Motor neuron (in vitro differentiated cells): ENCODE measurements at places on chromosomes 7 and 10.

DNA sequence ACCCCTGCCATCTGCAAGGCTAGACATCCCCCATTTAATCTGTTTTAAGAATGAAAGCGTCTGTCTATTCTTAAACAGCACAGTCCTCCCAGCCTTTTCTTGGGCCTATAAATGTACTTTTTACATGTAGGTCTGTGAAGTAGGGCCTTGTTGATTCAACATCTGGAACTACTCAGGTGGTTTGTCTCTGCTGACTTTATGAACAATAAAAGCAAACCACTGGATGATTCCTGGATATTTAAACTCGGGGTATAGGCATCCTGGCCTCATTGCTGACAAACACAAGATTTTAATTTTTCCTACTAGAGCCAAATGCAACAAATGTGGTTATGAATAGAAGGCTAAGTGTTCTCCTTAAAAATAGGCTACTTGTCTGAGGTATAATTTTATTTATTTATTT is 198.3 kb downstream of the WDR11 start:
- ATAC-seq: no peak

DNA sequence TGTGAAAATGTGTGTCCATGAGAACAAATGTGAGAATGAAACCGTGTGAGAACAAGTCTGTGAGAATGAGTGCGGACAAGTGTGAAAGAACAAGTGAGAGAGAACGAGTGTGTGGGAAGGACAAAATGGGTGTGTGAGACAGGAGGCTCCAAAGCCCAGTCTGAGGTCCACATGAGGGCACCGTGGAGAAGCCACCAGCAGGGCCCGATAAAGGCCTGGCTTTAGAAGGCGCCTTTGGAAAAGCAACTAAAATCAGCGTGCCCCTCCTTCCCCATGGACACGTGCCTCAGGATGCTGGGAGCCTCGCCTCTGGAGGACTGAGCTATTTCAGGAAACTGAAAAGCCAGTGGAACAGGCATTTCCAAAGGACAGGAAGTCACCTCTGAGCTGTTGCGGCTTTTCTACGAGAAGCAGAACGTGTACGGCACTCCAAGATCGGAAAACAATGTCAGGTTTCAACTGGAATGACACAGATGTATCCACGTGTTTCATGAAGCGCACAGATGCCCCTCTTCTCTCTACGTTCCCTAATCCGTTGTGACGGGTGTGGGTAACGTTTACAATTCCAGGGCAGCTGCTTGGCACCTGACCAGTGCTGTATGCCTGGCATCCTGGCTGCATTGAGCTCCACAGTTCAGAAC is 46.4 kb downstream of the ESYT2 start:
- peak; percentile 95 for ATAC-seq

- no peak for ATAC-seq
Observed at GRCh38 chr7:52463341-52463740, 572.1 kb upstream of the POM121L12 start.

- ATAC-seq: peak; percentile 48
Observed at GRCh38 chr7:133854739-133855138, 272.4 kb upstream of the LRGUK start.

DNA sequence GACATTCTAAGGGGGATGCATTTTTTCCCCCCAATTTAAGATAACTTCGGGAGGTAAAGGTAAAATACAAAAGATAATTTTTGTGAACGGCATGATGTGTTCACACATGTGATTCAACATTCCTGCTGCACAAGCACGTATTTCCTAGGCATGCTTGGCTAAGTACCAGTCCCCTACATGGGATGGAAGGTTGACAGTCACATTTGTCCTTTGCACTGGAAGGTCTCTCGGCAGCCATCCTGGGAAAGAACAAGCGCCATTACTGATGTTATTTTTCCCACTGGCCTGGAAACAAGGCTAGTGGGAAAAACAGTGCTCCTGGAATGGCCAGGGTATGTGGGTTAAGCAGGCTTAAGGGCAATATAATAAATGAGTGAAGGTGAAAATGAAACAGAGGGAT is 276.2 kb upstream of the AOAH start:
- ATAC-seq: no peak

GRCh38 chr10:5090551-5090950 is 3.7 kb upstream of the AKR1C3 start:
- no peak for ATAC-seq

DNA sequence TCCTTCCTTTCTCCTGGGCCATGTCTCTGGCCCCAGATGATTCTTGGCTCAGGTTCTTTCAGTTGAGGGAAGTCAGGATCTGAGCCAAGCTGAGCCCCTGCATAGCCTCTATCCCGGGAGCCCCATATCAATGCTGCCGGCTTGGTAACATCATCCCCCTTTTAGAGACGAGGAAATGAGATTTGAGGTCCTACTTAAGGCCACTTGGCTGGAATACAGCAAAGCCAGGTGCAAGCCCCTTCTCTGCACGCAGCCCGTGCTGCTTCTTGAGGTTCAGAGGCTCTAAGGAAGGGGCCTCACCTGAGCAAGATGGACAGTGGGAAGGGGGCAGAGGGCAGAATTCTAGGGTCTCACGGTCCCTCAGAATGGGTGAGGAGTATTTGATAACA is 2.4 kb upstream of the IRF5 start:
- ATAC-seq: no peak

- ATAC-seq: no peak
Observed at GRCh38 chr7:95867309-95867708, 95.0 kb downstream of the DYNC1I1 start.

- ATAC-seq: peak; percentile 55
Observed at GRCh38 chr10:104622598-104623209, 18.4 kb upstream of the SORCS3 start.
